Aortic smooth muscle cell (primary cell): ENCODE measurements at places on chromosomes 13 and 19. TPM values are rescaled to one million over a fixed set of nuclear protein-coding genes. Genes with fewer than 3 reads are reported as not detected.

Gene PSG6
- not detected in 2 replicates for total RNA-seq

Gene C13orf42
- not detected in 2 replicates for total RNA-seq

Gene STARD13
- 22.1 and 23.3 TPM in 2 replicates for total RNA-seq

Gene SIGLEC10
- not detected in 2 replicates for total RNA-seq

Gene SIGLEC9
- not detected in 2 replicates for total RNA-seq

Gene KIR3DL2
- total RNA-seq = not detected in 2 replicates

Gene MISP3
- 0.26 and 0.75 TPM in 2 replicates for total RNA-seq

Gene ADAT3
- 1.5 and 1.7 TPM in 2 replicates for total RNA-seq

Gene MEIOSIN
- not detected in 2 replicates for total RNA-seq

Gene ZIC2
- total RNA-seq = not detected in 2 replicates

Gene KLK15
- not detected in 2 replicates for total RNA-seq

Gene MCF2L
- total RNA-seq = 0.62 and 0.79 TPM in 2 replicates
